SK-MEL-5 (cell line): ENCODE measurements at places on chromosomes 13 and 19.

DNA sequence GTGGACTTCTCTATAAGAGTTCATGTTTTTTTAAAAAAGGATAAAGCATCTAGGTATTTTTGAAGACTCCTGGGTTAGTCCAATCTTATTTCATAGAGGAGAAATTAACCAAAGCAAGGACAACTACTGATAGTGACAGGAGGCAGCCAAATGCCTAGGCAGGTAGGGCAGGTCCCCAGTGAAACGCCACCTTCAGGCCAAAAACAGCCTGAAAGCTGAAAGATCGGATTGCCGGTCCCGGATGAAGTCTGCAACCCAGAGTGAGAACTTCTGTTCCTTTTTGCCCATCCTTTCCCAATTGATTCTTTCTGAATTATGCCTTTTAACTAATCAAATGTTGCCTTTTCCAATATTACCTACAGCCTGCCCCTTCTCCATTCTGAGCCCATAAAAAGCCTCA is 6.1 kb upstream of the GGACT start:
- peak; percentile 37 for DNase-seq

DNA sequence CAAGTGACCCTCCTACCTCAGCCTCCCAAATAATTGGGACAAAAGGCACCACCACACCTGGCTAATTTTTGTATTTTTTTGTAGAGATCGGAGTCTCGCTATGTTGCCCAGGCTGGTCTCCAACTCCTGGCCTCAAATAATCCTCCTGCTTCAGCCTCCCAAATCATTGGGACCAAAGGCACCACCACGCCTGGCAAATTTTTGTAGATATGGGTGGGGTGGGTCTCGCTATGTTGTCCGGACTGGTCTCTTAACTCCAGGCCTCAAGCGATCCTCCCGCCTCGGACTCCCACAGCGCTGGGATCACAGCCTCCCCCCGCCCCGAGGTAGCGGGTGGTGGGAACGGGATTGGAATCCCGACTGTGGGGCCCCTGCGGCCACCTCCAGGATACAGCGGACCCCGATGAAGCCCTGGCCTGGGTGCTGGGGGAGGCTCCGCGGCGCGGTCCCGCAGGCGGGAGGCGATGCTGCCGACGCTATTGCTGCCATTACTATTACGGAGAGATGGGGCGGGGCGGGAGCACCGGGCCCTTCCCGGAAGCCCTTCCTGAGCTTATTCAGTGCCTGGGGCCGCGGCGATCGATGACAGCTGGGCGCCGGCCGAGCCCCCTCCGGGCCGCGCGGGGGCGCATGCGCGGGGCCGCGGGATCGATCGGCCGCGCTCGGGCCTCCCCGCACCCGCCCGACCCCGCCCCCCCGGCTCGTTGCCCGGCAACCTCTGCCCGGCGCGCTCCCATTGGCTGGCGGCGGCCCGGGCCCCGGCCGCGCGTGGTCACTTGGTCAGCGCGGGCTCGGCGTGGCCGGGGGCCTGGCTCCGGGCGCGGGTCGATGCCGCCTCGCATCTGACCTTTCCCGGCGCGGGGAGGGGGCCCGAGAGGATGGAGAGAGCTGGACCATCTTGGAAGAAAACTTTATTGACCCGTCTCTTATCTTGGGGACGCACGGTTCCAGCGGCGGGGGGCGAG is 27.9 kb upstream of the ONECUT3 start:
- peak; percentile 49 for DNase-seq

- no peak for DNase-seq
These were observed 938.3 kb upstream of the PCDH9 start for GRCh38 chr13:68168448-68168847.

DNA sequence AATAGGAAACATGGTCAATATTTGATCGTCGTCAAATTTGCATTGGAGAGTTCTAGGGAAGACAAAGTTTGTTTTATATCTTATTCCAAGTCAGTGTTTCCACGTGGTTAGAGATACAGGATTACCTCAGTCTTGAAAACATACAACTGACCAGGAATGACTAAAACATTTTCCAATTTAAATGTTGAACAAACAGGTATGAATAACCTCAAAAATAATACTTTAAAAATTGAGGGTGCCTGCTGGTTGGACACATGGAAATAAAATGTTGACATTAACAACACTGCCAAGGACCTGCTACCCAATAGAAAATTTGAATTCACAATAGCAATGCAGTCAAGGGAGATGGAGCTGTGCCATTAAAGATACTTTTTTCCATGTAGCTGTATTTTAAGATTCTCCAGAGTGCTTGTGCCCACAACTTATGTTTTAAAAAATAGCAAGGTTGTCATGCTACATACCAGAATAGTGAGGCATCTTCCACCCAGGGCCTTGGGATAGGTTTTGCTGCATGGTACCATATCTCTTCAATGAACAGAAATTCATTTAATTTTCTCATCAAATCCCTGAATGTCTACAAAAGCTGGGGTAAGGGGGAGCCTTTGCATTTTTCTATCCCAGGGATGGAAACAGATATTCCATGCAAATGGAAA is 260.8 kb downstream of the EFNB2 start:
- no peak for DNase-seq

GRCh38 chr13:41117869-41118268 is 14.7 kb downstream of the KBTBD6 start:
- DNase-seq, result no peak

GRCh38 chr19:17220207-17220758 is 5.1 kb downstream of the USE1 start:
- DNase-seq, result no peak

GRCh38 chr13:113297370-113298042 is 467 bp downstream of the LAMP1 start:
- DNase-seq, result peak; percentile 31

DNA sequence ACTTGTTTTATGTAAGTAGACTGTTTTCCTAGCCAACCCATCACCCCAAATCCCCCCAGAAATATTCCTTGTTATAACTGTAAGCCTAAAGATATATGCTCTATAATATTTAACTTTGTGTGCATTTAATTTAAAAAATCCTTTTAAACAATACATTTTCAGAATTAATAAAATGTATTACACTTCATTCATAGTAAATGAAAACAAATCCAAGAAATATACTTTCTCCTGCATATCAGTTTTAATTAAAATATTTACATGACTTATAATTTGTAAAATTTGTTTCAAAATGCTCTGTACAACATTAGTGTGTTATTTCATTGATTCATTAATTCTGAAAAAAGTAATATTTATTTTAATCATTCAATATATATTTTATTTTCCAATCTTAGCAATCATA is 669.1 kb upstream of the PCDH20 start:
- DNase-seq, result no peak

GRCh38 chr19:52532480-52532879 is 5.0 kb downstream of the ZNF808 start:
- DNase-seq, result no peak

DNA sequence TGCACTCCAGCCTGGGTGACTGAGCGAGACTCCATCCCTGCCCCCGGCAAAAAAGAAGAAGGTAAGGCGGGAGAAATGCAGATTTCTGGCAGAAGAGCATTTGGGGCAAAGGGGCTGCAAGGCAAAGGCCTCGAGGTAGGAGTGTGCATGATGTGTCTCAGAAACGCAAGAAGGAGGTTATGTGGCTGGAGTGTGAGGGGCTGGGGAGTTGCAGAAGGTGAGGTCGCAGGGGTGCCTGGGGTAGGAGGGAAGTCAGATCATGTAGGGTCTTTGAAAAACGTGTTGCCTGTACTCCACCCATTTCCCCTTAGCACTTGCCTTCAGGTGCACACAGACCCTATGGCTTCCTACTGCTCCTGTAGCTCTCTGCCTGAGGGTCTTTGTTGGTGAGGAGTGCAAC is 29.9 kb downstream of the KCTD15 start:
- DNase-seq, result no peak

GRCh38 chr13:59099182-59099974 is 1064.3 kb downstream of the DIAPH3 start:
- DNase-seq, result peak; percentile 86

DNA sequence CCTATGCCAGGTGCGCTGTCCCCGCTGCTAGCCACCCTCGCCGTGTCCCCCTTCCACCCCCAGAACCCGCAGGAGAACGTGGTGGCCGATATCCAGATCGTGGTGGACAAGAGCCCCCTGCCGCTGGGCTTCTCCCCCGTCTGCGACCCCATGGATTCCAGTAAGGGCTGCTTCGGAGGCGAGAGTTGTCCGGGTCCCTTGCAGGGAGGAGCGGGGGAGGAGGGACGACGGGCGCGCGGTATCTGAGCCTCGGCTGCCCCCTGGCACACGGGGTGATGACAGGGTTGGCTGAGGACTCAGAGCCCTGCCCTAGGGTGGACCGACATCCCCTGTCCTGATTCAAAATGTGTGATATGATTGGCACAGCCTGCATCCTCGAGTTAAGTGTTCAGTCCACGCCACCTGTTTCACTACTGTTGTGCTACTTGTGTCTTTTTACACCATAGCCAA is 653 bp downstream of the MVB12A start:
- no peak for DNase-seq

DNA sequence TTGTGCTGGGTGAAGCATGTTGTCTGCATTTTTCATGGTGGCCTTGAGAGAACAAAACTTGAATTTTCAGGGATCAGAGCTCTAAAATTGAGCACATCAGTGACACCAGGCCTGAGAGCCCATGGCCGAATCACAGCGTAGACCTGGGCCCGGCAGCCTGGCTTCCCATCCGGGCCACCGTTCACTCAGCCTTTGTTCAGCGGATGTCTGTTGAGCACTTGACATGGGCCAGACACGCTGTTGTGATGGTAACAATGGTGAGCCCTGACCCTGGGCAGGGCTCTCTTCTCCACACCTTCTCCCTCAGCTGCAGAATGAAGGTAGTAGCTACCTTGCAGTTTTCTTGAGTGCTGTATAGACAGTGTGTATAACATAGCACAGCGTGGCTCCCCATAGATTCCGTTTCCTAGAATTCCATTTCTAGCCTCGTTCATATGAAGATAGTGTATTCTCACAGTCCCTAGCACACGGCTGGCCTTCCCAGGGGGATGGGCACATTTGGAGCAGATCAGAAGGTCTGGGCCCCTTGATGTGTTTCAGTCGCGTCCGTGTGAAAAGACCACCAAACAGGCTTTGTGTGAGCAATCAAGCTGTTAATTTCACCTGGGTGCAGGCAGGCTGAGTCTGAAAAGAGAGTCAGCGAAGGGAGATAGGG is 75.3 kb downstream of the RAB20 start:
- no peak for DNase-seq

DNA sequence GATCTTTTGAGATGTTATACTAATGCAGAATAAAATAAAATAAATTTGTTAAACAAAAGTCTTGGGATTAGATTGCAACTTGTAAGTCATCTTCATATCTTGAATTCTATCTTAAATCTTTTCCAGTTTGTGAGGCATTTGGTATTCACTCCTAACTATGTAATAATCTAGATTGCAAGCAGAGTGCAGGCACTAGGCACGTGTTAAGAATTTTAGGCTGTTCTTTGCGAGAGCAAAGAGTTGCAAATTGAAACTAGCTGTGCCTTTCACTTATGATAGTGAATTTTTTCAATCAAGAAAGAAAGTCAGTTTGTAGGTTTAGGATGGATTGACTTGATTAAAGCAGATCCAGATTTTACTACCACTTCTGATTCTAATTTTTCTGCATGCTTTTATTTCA is 264.1 kb upstream of the SPRY2 start:
- DNase-seq, result no peak

GRCh38 chr13:113638173-113638746 is 19.7 kb downstream of the ATP4B start:
- DNase-seq, result no peak

DNA sequence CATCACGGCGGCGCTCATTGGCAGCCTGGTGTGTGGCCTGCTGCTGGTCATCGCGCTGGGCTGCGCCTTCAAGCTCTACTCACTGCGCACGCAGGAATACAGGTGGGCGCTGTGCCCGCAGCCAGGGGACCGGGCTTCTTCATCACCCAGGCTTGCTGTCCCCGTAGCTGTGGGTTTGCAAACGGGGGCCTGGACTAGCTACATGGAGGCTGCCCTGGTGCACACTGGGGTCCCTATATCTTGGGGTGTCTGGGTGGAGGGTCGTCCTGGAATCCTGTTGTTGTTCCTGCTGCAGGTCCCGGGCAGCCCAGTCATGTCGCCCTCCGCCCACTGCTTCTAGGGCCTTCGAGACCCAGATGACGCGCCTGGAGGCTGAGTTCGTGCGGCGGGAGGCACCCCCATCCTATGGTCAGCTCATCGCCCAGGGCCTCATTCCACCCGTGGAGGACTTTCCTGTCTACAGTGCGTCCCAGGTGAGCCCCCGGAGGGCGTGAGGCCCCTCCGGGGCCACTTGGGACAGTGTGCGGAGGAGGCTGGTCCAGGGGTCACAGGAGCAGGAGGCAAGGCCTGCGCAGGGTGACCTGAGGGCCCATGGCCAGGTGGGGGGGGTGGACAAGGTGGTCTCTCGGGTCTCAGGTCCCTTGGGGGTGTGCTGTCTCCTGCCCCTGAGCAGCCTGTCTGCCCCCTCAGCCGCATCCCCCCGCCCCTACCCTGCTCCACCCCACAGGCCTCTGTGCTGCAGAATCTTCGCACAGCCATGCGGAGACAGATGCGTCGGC is 12.3 kb downstream of the LRP3 start:
- no peak for DNase-seq

GRCh38 chr13:42355491-42356183 is 83.7 kb downstream of the AKAP11 start:
- no peak for DNase-seq

DNA sequence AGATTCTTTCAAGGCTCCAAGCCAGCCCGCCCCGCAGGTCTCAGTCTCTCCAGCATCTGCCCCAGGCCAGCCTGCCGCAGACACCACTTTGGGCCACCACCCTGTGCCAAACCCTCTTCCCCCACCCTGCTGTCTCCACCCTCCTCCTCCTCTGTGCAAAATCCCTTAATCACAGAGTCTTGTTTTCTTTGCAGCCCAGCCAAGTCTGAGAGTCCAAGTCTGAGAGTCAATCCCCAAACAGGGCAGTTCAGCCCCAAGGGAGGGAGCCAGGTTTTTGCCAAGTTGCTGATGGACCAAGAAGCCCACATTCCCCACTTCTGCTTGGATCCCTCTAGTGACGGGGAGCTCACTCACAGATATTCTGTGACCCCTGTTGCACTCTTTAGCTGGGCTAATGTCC is 3.1 kb downstream of the ADAMTS10 start:
- no peak for DNase-seq

- DNase-seq, result no peak
These were observed 20.4 kb downstream of the FAM187B start for GRCh38 chr19:35208121-35208520.

GRCh38 chr19:51508059-51508733 is 6.6 kb upstream of the SIGLEC12 start:
- DNase-seq, result no peak

DNA sequence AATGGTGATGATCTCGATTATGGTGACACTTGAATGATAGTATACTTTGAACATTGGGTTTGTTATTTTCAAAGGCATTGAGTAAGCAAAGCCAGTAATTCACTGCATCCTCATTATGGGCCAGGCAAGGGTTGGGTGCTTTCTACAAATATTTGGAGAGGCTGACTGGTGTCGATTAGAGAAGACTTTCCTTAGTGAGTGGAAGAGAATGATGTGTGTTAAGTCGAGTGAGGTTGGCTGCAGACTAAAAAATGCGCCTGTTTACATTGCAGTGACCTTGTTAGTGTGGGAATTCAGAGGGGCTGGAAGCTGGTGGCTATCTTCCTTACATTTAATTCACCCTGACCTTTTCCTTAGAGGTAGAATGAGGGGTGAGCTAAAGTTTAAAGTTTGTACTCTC is 22.4 kb upstream of the RNF113B start:
- DNase-seq, result no peak

- DNase-seq, result no peak
These were observed 1044.1 kb downstream of the EFNB2 start for GRCh38 chr13:105491345-105491744.

GRCh38 chr19:46863818-46864629 is 3.2 kb downstream of the ARHGAP35 start:
- DNase-seq, result no peak
